ENCODE measurements at places on chromosomes 5 and 9. TPM values are rescaled to one million over a fixed set of nuclear protein-coding genes. Genes with fewer than 3 reads are reported as not detected.

Gene SHOC1
- not detected for total RNA-seq

DNA sequence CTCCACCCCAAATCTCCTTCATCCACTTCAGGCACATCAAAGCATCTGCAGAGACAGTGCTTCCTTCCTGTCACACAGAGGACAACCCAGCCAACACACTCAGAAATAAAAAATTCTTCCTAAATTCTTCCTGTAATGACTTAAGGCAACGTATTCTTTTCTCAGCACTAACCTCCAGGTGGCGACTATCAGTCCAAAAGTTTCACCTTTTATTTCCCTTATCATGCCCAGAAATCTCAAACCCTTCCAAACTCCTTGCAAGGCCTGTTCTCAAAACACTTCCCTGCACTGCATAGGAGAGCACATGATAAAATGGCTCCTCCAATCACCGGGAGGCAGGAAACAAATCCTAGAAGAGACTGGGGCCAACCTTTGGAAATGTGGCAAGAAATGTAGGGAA lies 35.1 kb downstream of the SLIT3 start:
- no peaks in the 10 kb centered on the region for H3K36me3 ChIP-seq
- no peaks in the 10 kb centered on the region for H3K4me1 ChIP-seq
- no peak overlapping the region for H3K4me3 ChIP-seq
- H3K27me3 ChIP-seq, result peaks cover 3% of the 10 kb centered on the region
- H3K27ac ChIP-seq, result no peak overlapping the region

- no peaks in the 10 kb centered on the region for H3K4me1 ChIP-seq
- no peak overlapping the region for H3K27ac ChIP-seq
Observed at GRCh38 chr5:145718956-145719355, 116.2 kb downstream of the PRELID2 start.

GRCh38 chr5:127358740-127359139 lies 68.1 kb downstream of the MEGF10 start:
- DNase-seq, result no peak
- no peaks in the 10 kb centered on the region for H3K4me1 ChIP-seq
- H3K4me3 ChIP-seq, result no peak overlapping the region
- H3K27ac ChIP-seq, result no peak overlapping the region
- H3K36me3 ChIP-seq, result no peaks in the 10 kb centered on the region
